Upper lobe of right lung (tissue), 1 donor: ENCODE measurements at places on chromosomes 13 and 19. TPM values are rescaled to one million over a fixed set of nuclear protein-coding genes. Genes with fewer than 3 reads are reported as not detected.

DNA sequence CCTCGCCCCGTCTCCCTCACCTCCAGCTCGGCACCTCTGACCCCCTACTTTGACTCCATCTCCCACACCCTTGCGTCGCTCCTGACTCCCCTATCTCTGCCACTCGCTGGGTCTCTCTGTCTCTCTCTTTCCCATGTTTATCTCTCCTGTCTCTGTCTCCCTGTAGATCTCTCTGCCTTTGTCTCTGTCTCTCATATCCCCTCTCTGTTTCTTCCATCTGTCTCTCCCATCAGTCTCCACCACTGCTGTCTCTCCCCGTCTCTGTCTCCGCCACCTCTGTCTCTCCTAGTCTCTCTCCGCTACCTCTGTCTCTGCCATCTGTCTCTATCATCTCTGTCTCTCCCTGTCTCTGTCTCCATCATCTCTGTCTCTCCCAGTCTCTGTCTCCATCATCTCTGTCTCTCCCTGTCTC lies 12.4 kb upstream of the BBC3 start:
- DNase-seq = no peak
- H3K27me3 ChIP-seq = no peaks in the 10 kb centered on the region
- H3K4me1 ChIP-seq = peaks cover 24% of the 10 kb centered on the region
- peak overlapping the region; percentile 33 for H3K4me3 ChIP-seq

GRCh38 chr13:112768795-112769481 lies 79.1 kb downstream of the ATP11A start:
- H3K36me3 ChIP-seq = no peaks in the 10 kb centered on the region
- DNase-seq = peak; percentile 92
- no peaks in the 10 kb centered on the region for H3K27me3 ChIP-seq
- peak overlapping the region; percentile 0 for H3K4me3 ChIP-seq
- peaks cover 52% of the 10 kb centered on the region for H3K4me1 ChIP-seq
- H3K27ac ChIP-seq = peak overlapping the region; percentile 11

DNA sequence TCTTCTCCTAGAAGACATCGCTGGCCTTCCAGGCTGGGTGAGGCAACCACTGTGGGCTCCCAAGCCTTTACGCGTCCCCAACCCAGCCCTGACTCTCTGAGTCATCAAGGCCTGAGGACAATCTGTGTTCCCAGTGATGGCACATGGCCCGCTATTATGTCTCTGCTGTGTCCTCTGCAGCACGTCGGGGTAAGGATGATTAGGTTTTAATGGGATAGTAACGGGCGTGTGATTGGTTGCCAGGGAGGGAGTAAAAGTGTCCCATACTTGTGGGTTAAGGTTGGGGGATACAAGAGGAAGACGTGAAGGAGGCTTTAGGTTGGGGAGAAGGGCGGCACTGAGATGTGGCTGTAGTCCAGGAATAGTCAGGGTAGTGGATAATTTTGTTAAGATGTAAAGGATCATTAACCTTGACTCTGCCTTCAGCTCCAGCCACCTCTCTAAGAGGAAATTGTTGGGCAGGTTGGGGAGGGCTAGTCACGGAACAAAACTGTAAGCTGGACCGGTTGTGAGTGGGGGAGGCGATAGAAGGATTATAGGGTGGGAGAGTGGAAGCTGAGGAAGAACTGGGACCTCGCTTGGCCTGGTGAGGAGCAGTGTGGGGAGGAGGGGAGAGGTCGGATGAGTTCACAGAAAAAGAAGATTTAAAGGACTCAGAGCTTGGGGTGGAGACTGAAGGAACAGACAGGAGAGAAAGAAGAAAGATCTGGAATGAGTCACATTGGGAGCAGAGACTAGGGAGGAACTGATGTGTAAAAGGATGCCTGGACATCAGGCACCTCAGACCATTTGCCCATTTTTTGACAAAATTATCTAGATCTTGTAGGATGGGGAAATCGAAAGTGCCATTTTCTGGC lies 27.9 kb upstream of the IGFL1 start:
- no peaks in the 10 kb centered on the region for H3K36me3 ChIP-seq
- peaks cover 2% of the 10 kb centered on the region for H3K27me3 ChIP-seq
- no peak overlapping the region for H3K27ac ChIP-seq
- H3K4me1 ChIP-seq = no peaks in the 10 kb centered on the region
- DNase-seq = no peak

DNA sequence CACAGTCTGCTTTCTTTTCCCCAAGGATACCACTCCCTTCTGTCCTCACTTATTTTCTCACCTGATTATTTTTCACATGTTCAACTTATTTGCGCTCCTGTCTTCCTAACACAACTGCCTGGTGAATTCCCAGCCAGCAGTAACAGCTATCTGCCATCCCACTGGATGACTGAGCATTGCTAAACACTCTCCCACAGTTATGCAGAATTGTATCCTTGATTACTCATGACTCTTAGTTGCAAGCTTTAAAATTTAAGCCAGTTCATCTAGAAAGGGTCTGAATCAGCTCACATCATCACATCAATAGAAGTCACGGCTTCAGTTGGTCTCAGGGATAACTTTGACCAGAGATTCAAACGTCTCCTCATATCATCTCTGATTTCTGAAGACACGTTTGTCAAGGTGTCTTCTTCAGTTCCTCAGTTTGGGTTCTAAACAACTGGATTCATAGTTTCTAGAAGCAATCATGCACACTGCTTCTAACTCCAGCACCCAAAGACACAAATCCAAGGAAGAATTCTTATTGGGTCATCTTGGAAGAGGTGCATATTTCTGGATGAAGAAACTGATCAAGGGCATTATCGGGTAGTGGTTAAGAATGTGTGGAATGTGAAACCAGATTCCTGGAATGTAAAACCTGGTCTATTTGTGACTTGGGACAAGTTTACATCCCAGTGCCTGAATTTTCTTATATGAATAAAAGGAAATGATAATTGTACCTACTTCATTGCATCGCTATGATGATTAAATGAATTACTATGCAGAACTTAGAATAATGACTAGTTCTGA lies 13.9 kb upstream of the DACH1 start:
- no peaks in the 10 kb centered on the region for H3K27me3 ChIP-seq
- H3K36me3 ChIP-seq = no peaks in the 10 kb centered on the region
- no peak for DNase-seq
- no peak overlapping the region for H3K4me3 ChIP-seq

- no peak overlapping the region for H3K4me3 ChIP-seq
- no peaks in the 10 kb centered on the region for H3K27me3 ChIP-seq
- DNase-seq = no peak
Measured at GRCh38 chr13:102593466-102593865, 3.3 kb upstream of the TPP2 start.

DNA sequence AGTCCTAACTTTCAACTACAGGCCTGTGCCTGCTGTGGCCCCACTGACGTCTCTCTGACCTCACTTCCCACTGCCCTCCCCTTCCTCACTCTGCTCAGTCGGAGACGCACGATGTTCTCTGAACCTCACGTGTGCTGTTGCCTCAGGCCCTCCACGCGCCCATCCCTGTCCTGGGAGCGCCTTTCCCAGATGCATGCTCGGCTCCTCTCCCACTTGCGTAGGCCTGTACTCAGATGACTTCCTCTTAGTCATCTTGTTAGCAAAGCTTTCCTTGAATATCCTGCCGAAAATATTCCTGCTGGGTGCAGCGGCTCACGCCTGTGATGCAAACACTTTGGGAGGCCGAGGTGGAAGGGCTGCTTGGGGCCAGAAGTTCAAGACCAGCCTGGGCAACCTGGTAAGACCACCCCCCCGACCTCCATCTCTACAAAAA lies 9.3 kb upstream of the SYT5 start:
- no peaks in the 10 kb centered on the region for H3K27me3 ChIP-seq
- peak; percentile 70 for DNase-seq
- H3K4me3 ChIP-seq = no peak overlapping the region
- no peak overlapping the region for H3K27ac ChIP-seq

- DNase-seq = no peak
- no peaks in the 10 kb centered on the region for H3K4me1 ChIP-seq
- no peaks in the 10 kb centered on the region for H3K27me3 ChIP-seq
- no peaks in the 10 kb centered on the region for H3K36me3 ChIP-seq
- no peak overlapping the region for H3K27ac ChIP-seq
- H3K4me3 ChIP-seq = no peak overlapping the region
Measured at GRCh38 chr13:45704854-45705695, 3.0 kb downstream of the CBY2 start.

DNA sequence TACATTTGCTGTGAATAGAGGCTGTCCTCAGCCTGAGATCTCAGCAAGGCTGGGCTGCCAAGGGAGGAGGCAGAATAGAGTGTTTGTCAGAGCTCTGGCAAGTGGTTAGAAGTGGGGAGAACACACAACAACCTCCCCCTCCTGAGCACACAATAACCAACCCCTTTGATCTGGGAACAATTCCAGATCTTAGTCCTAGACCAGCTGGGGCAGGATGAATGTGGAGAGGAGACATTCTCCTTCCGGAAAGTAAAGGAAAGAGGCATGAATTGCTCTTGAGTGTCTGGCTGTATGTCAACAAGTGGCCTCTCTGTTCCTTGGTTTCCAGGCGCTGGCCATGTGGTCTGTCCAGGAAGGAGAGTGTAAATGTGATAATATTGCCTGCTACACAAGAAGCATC lies 114.9 kb upstream of the TMTC4 start:
- no peaks in the 10 kb centered on the region for H3K27me3 ChIP-seq
- H3K4me3 ChIP-seq = no peak overlapping the region
- H3K4me1 ChIP-seq = peaks cover 4% of the 10 kb centered on the region
- no peaks in the 10 kb centered on the region for H3K36me3 ChIP-seq
- peak; percentile 63 for DNase-seq
- H3K27ac ChIP-seq = peak overlapping the region; percentile 36

The IFNL1 gene
- total RNA-seq = not detected

The PSG7 gene
- total RNA-seq = not detected

The PSG2 gene
- total RNA-seq = not detected

The KCNRG gene
- total RNA-seq = 1.5 TPM

The HSH2D gene
- 6.0 TPM for total RNA-seq
